ENCODE measurements at places on chromosomes 11 and 22.

DNA sequence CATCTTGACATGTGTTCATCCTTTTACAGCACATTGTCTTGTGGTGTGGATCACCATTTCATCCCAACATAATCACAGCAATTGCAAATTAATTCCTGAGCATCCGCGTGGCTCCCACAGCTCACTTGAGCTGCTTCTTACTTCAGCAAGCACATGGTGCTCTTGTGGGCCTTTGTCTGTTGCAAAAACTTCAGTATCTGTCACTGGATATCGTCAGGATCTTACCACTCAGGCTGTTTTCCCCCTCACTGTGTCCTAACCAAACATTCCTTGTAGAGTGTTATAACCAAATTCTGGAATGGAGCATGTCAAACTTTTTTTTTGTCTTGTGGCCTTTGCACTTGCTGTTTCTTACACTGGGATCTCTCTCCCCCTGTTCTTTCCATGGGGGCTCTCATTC is 683.1 kb upstream of the ARHGAP42 start:
- DNase-seq = no peak

DNA sequence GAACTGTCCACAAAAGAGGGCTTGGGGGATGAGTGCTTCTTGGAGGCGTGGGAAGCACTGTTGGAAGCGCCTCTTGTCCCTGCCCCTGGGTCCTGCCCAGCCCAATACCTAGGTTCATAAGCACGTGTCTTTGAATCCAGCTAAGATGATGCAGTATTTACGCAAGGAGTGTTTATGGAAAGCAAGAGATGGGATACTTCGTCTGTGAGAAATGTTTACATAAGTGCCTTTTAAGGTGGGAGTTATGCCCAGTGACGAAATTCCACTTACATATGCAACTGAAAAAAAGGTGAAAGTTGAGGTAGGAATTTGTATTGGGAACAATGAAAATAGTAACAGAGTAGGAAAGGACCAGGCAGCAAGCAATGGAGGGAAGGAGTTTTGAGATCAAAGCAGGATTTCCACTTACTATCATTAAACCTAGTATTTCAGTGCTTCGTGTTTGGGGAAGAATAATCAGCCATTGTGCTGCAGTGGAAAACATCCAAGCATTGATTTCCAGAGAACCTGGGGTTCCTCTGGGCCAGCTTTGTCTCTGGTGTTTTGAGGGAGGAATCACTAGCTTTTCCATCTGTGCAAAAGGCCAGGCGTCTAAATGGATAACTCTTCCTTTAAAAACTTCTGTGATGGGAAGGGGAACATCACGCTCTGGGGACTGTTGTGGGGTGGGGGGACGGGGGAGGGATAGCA is 115.3 kb upstream of the TTC12 start:
- DNase-seq = no peak

- DNase-seq = no peak
These were observed 3.0 kb downstream of the CXCR5 start for GRCh38 chr11:118886681-118887111.

GRCh38 chr11:19723572-19724342 is 11.1 kb downstream of the NAV2 start:
- no peak for DNase-seq

- no peak for DNase-seq
These were observed 20.3 kb upstream of the ME3 start for GRCh38 chr11:86692746-86693145.

Data from NCI-H1417 treated with DMSO at 0.1 percent for 48 hours (cell line).